Astrocyte (in vitro differentiated cells and primary cell): ENCODE measurements at places on chromosomes 16 and 17. TPM values are rescaled to one million over a fixed set of nuclear protein-coding genes. Genes with fewer than 3 reads are reported as not detected.

- H3K27ac ChIP-seq: no peak overlapping the region
- no peaks in the 10 kb centered on the region for H3K27me3 ChIP-seq
- H3K36me3 ChIP-seq: no peaks in the 10 kb centered on the region
- no peaks in the 10 kb centered on the region for H3K4me1 ChIP-seq
- H3K4me3 ChIP-seq: peak overlapping the region; percentile 33
- DNase-seq: no peak
These were observed 43.3 kb downstream of the POLR3K start for GRCh38 chr16:9903-10665.

GRCh38 chr16:87235810-87236515 lies 81.2 kb downstream of the C16orf95 start:
- no peaks in the 10 kb centered on the region for H3K27me3 ChIP-seq
- H3K36me3 ChIP-seq: no peaks in the 10 kb centered on the region
- no peak for DNase-seq
- no peak overlapping the region for H3K27ac ChIP-seq
- H3K4me1 ChIP-seq: no peaks in the 10 kb centered on the region

GRCh38 chr17:78305801-78306200 lies 54.1 kb downstream of the SOCS3 start:
- no peaks in the 10 kb centered on the region for H3K27me3 ChIP-seq
- H3K4me3 ChIP-seq: no peak overlapping the region
- no peak overlapping the region for H3K27ac ChIP-seq
- H3K36me3 ChIP-seq: no peaks in the 10 kb centered on the region
- peaks cover 13% of the 10 kb centered on the region for H3K4me1 ChIP-seq

DNA sequence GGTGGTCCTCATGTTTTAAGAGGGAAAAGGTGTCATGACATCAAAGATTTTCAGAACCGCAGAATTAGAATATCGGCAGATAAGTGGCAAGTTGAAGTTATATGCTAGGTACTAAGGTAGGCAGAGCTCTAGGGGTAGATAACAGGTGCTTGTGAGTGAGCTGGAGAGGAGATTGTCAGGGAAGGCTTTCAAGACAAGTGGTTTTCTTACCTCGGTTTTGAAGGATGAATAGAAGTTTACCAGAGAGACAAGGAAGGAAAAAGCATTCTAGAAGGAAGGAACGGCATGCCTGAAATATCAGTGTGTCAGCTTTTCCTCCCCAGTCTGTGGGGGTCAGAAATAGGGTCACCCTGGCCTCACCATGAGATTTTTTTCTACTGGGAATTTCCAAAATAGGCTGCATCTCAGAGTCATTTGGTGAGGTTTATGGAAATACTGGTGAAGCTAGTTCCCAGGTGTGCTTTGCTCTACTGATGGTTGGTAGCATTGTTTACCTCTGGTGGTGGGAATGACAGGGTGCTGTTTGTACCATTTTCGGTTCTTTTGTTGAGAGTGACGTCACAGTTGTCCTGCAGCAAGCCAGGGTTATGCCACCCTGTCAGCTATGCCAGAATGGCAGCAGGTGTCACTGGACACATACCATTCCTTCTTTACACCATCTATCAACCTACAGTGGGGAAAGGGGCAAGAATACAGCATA lies 112.5 kb downstream of the MSI2 start:
- no peak for DNase-seq
- peaks cover 29% of the 10 kb centered on the region for H3K4me1 ChIP-seq
- no peaks in the 10 kb centered on the region for H3K27me3 ChIP-seq
- H3K4me3 ChIP-seq: no peak overlapping the region

DNA sequence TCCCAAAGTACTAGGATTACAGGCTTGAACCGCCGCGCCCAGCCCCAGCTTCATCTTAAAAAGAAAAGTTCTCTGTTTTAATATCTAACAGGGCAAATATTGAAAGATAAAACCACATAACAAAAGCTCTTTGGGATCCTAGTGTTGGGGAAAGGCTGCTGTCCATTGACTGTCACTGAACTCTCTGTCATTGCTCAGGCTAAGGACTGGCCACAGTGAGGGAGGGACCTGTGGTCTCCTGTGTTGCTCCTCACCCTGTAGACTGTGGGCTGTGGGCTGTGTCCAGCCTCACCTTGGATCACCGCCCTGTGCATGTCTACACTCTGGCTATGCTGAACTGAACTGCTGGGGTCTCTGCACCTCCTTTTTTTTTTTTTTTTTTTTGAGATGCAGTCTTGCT lies 11.3 kb upstream of the PYDC1 start:
- no peak overlapping the region for H3K4me3 ChIP-seq
- no peak for DNase-seq
- no peaks in the 10 kb centered on the region for H3K27me3 ChIP-seq

- no peak overlapping the region for H3K27ac ChIP-seq
- DNase-seq: peak; percentile 1
- H3K4me1 ChIP-seq: no peaks in the 10 kb centered on the region
- no peaks in the 10 kb centered on the region for H3K27me3 ChIP-seq
- H3K4me3 ChIP-seq: no peak overlapping the region
- no peaks in the 10 kb centered on the region for H3K36me3 ChIP-seq
These were observed 185.7 kb downstream of the IRX5 start for GRCh38 chr16:55116165-55116920.

The PRSS8 gene
- 3.9 and 9.5 TPM in 2 replicates for total RNA-seq
